ENCODE measurements at places on chromosomes 4 and X.

DNA sequence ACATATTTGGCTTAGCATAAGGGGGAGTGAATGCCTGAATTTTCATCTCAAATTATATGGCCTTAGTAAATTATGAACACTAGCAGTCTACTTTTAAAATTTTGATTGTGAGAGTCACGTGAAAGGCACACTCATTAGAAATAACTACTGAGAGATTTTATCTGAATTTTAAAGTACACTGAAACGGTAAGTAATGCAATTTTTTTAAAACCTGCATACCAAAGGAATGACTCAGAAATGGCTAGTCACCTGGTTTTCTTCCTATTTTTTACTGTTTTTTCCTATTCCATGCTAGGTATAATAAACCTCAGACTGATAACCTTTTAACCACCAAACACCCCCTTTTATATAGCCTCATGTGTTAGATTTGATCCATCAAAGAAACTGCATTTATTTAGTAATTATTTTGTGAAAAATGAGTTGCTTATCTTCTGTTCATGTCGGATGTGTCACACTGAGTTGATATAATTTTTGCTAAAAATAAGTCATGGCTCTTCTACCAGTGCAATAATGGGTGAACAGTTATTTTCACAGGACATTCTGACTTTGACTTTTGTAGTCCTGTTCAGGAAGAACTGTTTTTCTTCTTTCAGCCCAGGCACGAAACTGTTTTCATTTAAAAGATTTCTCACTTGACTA is 40.4 kb downstream of the CPEB2 start:
- DNase-seq: no peak

GRCh38 chr4:81214144-81214880 is 710 bp downstream of the PRKG2 start:
- no peak for DNase-seq

- no peak for DNase-seq
Measured at GRCh38 chr4:13325744-13326143, 158.4 kb downstream of the RAB28 start.

GRCh38 chrX:115367455-115367854 is 77.9 kb downstream of the LUZP4 start:
- no peak for DNase-seq

DNA sequence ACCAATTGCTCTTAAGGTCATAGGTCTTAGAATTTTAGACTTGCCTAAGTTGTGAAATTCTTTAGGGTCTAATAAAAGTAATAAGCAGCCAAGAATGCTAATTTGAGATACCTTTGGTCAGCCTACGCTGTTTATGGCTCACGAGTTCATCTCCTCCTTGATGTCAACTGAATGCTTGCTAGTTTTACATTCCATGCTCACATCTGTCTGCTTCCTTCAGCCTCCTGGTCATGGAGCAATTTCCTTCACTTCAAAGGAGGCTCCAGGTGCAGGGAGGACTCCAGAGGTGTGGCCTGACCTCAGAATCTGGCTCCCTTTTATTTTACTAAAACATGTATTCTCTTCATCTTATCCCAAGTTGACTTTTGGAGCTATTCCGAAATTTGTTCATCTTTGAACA is 23.3 kb upstream of the LNX1 start:
- no peak for DNase-seq

GRCh38 chr4:84507941-84508340 is 8.8 kb upstream of the NKX6-1 start:
- DNase-seq: no peak

GRCh38 chrX:123088331-123088730 is 95.7 kb upstream of the GRIA3 start:
- DNase-seq: no peak

DNA sequence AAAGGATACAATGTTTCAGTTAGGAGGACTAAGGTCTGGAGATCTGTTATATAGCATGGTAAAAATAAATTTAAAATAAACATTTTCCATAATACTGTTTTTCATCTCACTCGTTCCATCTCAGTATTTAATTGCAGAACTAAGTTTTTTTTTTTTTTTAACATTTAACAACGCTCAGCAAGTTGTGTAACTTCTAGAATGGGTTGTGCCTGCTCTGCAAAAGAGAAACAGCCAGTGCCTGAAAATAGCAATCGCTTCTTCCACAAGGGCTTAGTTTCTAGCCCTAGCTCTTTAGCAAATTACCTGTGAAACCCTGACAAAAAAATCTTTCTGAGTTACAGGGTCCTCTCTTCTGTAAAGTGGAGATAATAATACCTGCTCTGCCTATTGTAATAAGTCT is 41.9 kb downstream of the CNGA1 start:
- no peak for DNase-seq

DNA sequence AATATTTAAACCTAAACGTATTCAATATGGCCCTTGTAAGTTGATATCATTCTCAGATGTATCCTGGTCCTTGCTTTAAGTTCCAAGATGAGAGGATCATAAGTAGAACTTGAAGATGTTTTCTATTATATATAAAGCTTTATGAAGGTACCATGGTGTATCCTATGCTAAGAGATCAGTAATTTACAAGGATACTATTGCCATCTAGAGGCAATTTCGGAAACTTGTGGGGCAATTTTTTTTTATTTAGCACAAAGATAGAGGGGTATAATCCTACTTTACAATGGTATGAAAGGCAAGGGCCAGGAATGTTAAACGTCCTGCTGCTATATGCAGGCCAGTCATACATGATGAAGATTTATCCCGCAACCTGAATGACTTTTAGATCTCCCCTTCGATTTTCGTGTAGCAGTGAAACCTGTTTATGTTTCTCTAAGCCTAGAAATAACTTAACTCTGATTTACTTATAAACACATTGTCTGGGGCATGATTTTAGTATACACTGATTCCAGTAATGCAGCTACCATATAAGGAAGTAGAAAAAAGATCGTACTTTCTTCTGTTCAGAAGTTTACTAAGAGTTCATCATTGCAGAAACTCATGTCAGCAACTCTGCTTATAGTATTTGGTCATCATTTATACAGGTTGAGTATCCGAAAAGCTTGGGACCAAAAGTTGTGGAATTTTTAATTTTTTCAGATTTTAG is 2.6 kb downstream of the SLC25A31 start:
- DNase-seq: no peak

GRCh38 chr4:25670991-25671390 is 15.3 kb downstream of the SLC34A2 start:
- DNase-seq: no peak

GRCh38 chrX:114615765-114616164 is 31.9 kb downstream of the HTR2C start:
- DNase-seq: no peak

DNA sequence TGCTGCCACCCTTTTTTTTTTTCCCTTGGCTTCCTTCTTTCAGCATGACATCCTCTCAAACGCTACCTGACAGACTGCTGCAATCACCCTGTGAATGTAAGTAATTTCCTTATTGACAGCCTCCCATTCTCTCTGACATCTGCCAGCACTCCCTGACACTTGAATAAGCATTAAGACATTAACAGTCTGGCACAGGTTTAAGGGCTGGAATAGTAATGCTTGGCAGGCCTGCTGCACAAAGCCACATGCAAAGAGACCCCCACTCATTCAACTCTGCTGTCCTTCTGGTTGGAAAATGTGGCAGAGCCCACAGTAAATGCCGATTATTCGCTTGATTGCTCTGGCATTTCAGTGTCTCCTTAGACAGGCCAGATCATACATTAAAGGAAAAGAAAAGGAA is 28.1 kb upstream of the RASGEF1B start:
- DNase-seq: no peak

DNA sequence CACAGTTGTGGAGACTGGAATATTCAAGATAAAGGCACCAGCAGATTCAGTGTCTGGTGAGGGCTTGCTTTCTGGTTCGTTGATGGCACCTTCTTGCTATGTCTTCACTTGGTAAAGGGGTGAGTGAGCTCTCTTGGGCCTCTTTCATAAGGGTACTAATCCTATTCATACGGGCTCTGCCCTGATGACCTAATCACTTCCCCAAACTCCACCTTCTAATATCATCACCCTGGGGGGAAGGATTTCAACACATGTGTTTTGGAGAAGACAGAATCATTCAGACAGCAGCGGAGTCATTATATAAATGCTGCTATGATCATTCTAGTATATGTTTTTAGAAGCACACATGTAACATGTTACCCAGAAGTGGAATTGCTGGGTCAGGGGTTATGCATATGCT is 295.3 kb upstream of the CTSO start:
- no peak for DNase-seq

- no peak for DNase-seq
Measured at GRCh38 chrX:14243823-14244222, 214.1 kb upstream of the GEMIN8 start.

DNA sequence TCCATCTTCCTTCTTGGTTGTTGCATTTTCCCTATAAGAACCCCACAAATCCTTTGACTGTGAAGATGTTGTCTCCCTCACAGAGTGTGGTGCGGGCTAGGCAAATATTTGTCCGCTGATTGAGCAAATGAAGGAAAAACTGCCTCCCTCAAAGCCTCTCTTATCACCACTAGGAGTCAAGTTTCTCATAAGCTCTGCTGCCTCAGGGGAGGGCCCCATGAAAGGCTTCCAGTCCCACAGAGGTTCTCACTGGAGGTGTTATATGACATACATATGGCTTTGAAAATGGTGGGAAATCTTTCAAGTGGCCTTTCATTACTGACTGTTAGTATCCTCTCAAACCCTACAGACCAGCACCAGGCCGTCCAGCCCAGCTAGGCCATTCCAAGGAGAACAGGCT is 9.3 kb downstream of the VGLL1 start:
- no peak for DNase-seq

DNA sequence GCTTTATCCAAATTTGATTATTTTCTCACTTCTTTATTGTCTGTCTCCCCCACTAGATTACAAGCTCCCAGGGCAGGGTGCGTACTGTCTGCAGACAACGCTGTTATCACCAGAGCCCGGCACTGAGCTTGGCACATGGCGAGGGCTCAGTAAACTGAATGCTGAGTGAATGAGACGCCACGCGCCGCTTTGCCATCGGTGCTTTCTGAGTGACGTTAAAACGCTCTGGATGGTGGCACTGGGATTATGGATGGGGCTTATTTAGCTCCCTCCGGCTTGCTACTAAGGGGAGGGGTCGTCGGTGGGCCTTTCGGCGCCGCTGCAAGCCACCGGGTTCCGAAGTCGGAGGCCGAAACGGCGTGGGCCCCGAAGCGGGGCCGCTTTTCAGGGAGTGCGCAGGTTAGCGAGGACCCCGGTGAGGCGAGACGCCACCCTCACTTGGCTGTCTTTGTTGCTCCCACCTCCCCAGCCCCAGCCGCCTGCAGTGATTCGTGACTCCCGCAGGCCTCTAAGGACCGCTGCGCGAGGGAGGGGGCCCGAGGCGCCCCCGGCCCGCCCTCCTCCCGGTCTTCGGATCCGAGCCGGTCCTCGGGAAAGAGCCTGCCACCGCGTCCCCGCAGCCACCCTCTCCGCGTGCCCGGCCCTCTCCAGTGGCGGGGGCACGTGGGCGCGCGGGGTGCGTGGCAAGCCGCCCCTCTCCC is 569 bp upstream of the FHL1 start:
- no peak for DNase-seq

DNA sequence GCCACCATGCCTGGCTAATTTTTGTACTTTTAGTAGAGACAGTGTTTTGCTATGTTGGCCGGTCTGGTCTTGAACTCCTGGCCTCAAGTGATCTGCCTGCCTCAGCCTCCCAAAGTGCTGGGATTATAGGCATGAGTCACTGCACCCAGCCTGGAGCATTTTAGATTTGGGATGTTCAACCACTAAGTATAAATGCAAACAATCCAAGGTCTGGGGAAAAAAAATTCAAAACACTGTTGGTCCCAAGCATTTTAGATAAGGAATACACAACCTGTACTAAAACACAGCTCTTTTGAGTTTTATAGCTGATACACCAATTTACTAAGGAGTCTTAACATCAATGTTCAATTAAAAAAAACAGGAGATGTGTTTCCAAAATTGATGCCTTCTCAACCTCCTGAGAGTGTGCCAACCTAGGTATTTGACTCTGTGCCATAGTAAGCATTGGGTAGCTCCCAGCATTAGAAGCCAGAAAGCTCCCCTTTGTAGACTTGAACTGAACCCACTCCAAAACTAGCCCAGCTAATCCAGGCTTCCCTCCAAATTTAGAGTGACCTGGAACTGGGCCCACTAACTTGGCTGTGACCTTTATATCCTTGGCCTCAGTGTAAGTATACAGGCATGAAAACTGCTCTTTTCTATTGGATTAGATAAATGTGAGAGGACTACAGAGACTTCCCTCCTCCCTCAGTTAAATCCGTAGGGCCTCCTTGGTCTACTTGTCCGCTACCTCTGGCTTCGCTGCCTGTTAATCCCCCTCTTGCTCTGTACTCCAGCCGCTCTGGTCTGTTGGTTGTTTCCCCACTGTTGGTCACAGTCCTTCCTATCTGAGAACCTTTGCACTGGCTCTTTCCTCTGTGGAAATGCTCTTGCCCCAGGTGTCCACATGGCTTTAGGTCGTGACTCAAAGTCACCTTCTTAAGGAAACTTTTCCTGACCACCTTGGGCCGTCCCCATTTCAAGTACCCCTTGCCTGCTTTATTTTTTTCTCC is 77.6 kb downstream of the CCKAR start:
- DNase-seq: no peak

- no peak for DNase-seq
Measured at GRCh38 chr4:145755802-145756201, 75.9 kb downstream of the C4orf51 start.

Measured in activated CD8-positive, alpha-beta memory T cell treated with anti-CD3 and anti-CD28 coated beads, Interleukin-2, amount 10 ng/mL, durations not matched to agents 7 days and 5 days (primary cell).